ENCODE measurements at places on chromosomes 6 and 20.

- no peak for DNase-seq
Measured at GRCh38 chr20:14800707-14801425, 463.5 kb upstream of the FLRT3 start.

DNA sequence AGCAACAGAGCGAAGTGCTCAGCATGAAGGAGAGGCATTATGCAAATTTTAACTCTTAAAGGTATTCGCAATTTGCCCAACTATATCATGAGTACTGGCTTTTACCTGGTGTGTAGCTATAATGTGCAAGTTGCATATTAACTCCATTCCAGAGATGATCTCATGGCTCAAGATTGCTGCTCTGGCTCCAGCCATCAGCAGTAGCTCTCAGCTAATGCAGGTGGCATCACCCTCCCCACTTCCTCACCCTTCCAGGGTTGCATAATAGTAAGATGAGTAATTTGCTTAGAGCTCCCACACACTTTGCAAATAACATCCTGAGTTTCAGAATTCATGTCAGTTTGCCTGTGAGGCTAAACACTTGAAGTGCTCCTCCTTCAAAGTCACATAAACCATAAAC lies 15.9 kb upstream of the PCSK2 start:
- DNase-seq = peak; percentile 74

- no peak for DNase-seq
Measured at GRCh38 chr6:169828176-169828575, 76.8 kb downstream of the ERMARD start.

- peak; percentile 15 for DNase-seq
Measured at GRCh38 chr6:103122766-103123601, 1729.5 kb downstream of the GRIK2 start.

GRCh38 chr20:56776345-56776744 lies 147.2 kb downstream of the TFAP2C start:
- DNase-seq = no peak

DNA sequence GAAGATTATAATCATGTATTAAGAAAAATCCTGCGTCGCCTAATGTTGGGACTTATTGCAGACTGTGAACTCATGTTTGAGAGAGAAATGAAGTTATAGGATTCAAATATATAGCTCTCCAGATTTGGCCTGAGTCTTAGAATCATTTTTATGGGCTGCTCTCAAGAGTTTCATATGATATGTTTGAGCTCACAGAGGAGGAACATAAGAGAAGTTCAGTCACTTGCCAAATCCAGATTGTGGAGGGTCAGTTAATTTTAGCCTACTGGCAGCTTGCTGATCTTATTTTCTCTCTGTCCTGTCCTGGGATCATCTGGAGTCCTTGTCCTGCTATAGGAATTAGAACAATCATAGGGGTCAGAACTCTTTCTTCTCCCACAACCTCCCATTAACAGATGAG lies 186.1 kb upstream of the SUPT3H start:
- DNase-seq = no peak

Data from bronchial epithelial cell (primary cell).